Activated naive CD8-positive, alpha-beta T cell treated with anti-CD3 and anti-CD28 coated beads, Interleukin-2, amount 50 U/mL, for 24 hours (primary cell): ENCODE measurements at places on chromosomes 16 and 17.

GRCh38 chr17:72774236-72774635 is 318.3 kb downstream of the SLC39A11 start:
- DNase-seq: no peak

GRCh38 chr17:75877752-75878173 is 618 bp downstream of the TRIM47 start:
- peak; percentile 71 for DNase-seq

DNA sequence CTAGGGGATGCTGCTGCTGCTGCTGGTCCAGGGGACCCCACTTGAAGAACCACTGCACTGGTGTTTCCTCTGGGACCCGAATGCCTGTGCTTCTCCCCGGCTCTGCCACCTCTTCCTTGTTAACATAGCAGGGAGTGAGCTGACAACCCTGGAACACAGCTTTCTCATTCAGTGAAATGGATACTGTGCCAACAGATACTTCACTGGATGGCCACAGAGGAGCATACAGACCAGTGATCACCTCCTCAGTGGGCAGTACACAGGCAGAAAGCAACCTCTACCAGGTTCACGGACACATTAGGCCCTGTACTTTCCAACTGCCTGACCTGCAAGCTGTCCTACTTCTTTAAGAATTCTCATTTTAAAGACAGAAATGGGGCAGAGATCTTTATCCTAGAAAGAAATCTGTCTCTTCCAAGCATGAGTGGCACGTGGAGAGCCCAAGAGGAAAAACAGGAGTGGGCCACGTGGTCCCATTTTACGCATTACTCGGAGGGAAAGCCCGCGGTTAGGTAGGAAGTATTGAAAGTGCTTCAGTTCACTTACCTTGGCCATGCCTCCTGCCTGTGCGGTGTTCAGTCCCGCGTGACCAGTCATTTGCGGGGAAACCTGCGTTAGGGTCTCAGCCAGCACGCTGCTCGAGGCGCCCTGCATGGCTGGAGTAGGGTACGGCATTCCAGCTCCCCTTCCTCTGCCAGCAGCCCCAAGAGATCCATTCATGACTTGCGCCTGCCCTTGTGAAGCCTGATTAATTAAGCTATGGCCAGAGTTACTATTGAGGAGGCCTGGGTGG is 30.6 kb downstream of the CREBBP start:
- DNase-seq: no peak

- DNase-seq: no peak
Observed at GRCh38 chr17:9999919-10000695, 95.0 kb upstream of the RCVRN start.

DNA sequence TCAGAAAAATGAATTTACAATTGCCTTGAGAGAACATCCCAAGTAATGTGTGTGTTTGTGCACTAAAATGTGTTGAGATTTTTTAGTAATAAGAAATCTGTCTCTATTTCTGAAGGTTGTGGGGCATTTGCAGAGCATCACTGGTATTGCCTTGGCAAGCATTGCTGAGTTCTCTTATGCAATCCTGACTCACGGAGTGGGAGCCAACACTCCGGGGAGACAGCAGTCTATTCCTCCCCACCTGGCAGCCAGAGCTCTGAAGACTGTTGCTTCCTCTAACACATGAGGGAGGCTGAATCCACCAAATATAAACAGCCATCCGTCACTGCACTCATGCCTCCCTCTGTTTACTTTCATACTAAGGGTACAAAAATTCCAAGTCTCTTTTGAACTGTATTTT is 10.6 kb downstream of the CNTD1 start:
- DNase-seq: no peak

DNA sequence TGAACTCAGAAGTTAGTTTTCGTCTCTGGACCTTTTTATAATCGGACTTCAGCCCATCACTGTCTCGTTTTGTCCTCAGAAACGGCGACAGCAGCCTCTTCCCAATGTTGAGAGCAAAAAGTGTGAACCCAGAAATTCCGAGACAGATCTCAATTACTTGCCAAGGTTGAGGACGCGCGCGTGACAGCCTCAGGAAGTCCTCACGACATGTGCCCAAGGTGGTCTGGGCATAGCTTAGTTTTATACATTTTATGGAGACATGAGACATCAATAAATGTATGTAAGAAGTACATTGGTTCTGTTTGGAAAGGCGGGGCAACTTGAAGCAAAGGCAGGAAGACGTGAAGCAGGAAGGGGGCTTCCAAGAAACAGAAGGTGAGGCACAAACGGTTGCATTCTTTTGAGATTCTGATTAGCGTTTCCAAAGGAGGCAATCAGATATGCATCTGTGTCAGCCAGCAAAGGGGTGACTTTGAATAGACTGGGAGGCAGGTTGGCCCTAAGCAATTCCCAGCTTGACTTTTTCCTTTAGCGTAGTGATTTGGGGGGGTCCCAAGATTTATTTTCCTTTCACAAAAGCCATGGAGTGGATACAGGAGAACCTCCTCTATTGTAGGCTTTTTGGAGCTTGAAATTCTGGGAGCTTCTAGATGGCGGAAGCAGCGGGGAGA is 583 bp upstream of the ZNF747 start:
- no peak for DNase-seq
